ENCODE measurements at places on chromosomes 13 and 19.
A peak's percentile ranks its signal among the peaks of the same experiment; 100 is the strongest.

DNA sequence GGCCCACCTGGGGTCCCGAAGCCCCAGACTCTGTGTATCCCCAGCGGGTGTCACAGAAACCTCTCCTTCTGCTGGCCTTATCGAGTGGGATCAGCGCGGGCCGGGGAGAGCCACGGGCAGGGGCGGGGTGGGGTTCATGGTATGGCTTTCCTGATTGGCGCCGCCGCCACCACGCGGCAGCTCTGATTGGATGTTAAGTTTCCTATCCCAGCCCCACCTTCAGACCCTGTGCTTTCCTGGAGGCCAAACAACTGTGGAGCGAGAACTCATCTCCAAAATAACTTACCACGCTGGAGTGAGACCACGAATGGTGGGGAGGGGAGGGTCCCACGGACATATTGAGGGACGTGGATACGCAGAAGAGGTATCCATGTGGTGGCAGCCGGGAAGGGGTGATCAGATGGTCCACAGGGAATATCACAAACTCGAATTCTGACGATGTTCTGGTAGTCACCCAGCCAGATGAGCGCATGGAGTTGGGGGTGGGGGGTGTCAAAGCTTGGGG, 1.0 kb upstream of the ICAM5 start:
- no peak for DNase-seq

GRCh38 chr13:40221460-40222201, 444.8 kb downstream of the FOXO1 start:
- no peak for DNase-seq

GRCh38 chr13:25848812-25849745, 202.7 kb downstream of the SHISA2 start:
- no peak for DNase-seq

- no peak for DNase-seq
Measured at GRCh38 chr13:110227864-110228643, 78.9 kb downstream of the COL4A1 start.

GRCh38 chr13:33629605-33630360, 188.2 kb upstream of the RFC3 start:
- no peak for DNase-seq

- no peak for DNase-seq
Measured at GRCh38 chr13:61036715-61037114, 378.9 kb downstream of the PCDH20 start.

GRCh38 chr13:49584771-49585182, 581 bp downstream of the RCBTB1 start:
- DNase-seq: no peak

DNA sequence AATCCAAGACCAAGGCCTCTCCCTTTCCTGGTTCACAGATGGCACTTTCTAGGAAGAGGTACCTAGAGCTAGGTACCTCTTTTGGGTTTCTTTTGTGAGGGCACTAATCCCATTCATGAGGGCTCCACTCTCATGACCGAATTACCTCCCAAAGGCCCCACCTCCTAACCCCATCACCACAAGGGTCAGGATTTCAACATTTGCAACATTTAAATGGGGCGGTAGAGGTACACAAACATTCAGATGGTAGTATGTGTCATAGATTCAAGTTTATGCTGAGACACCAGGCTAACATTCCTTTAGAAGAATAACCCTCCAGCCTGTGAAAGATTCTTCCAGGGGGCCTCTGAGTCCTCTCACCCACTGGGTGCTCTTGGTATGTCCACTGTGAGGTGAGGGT, 116.3 kb downstream of the FOXO1 start:
- DNase-seq: no peak

DNA sequence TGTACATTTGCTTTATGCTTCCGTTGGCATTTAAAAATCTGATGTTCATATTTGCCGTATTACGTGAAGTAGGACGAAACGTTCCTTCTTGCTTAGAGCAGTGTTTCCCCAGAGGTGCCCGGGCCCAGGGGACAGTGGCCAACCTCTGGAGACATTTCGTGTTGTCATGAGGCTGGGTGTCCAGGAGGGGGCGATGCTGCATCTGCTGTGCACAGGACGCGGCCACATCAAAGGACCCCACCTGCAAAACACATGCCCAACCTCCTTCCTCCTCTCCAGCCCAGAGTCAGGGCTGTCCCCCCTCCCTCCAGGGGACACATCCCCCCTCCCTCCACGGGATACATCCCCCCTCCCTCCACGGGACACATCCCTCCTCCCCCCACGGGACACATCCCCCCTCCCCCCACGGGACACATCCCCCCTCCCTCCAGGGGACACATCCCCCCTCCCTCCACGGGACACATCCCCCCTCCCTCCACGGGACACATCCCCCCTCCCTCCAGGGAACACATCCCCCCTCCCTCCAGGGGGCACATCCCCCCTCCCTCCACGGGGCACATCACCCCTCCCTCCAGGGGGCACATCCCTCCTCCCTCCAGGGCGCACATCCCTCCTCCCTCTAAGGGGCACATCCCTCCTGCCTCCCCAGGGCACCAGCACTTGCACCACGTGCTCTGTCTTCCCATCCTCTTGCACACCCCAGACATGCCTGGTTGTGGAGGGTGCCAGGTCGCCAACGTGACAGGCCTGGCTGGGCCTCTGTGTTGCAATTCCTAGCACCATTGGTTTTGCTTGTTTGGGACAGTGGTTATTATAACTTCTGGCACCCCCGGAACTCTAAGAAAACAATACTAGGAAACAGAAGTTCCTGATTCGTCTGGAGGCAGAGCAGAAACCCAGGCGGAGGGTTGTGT, 46.7 kb downstream of the GAS6 start:
- DNase-seq: peak; percentile 90

DNA sequence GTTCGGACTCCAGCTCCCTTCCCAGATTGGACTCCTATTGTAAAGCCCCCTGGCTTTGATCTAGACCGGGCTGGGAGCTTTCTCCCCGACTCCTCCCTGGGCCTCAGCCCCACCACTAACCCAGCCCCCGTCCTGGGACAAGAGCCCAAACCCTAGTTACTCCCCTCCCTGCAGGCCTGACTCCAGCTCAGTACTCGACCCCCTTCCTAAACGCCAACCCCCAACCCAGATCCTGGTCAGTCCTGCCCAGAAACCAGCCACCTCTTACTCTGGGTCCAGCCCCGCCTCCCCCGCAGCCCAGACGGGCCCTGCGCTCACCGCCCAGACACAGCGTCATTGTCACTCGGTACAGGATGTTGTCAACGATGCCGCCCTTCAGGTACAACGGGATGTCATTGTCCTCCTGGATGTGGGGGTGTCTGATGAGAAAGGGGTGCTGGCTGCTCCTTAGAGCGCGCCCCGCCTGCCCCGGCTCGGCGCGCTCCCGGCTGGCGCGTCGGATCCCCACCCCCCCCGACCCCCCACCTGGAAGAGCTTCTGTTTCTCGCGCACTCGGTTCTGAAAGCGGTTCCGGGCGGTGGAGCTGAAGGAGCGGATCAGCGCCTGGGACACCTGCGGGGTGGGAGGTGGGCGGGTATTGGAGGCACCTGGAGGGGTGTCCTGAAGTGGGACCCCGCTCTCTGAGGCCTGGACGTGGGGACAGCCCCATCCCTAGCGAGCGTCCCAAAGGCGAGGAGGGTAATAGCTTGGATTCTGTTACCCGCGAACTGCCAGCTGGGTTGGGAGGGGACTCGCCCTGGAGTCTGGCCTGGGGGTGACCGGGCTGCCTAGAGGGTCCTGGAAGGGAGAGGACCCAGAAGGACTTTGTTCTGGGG, 866 bp downstream of the COX7A1 start:
- peak; percentile 70 for DNase-seq

- DNase-seq: no peak
Measured at GRCh38 chr13:112448621-112449544, 72.7 kb downstream of the SPACA7 start.

- DNase-seq: no peak
Measured at GRCh38 chr19:29672933-29673336, 7.7 kb downstream of the PLEKHF1 start.

GRCh38 chr13:39468306-39468705, 134.7 kb downstream of the LHFPL6 start:
- DNase-seq: no peak

Measured in ovary (tissue), 10 donors.